ENCODE measurements at places on chromosomes 1 and 21.

GRCh38 chr1:67468066-67468718, 38.0 kb upstream of the SERBP1 start:
- no peak for DNase-seq

GRCh38 chr1:231049121-231049979, 9.3 kb upstream of the FAM89A start:
- no peak for DNase-seq

DNA sequence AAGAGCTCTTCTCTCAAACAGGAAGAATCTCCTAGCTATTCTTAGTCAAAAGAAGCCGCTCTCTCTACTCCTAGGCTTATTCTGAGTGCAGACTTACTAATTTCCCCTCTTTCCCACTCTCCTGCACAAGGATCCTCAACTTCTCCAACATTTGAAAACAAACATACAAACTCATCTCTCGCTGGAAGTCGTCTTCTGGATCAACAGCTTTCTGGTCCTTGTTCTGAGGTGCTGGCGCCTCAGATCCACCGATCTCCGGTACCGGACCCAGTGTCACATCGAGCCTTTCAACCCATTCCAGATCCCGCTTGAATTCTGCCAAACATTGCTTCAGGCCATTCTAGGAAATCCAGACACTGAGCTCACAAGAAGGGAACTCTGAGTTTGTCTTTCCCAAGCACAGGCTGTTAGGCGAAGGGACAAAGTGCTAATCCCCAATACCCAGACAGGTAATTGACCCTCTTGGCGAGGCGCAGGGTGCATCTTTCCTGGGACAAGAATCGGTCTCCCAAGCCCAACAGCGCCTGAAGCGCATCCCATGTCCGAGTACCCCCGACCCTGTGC, 696 bp downstream of the EBNA1BP2 start:
- no peak for DNase-seq

DNA sequence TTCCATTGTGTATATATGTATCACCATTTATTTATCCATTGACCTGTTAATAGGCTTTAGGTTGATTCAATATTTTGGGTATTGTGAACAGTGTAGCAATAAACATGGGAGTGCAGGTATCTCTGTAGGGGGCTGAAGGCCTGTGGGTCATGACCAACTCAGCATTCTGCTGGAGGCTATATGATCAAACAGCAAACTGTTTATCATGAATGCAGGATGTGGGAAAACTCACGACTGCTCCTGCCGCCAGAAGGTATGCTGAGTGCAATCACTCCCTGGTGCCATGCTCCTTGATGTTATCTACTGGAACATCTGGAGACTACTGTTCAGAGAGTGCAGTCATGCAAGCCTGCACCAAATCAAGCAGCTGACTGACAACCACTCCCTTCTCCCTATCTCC, 275.2 kb downstream of the COL11A1 start:
- no peak for DNase-seq

DNA sequence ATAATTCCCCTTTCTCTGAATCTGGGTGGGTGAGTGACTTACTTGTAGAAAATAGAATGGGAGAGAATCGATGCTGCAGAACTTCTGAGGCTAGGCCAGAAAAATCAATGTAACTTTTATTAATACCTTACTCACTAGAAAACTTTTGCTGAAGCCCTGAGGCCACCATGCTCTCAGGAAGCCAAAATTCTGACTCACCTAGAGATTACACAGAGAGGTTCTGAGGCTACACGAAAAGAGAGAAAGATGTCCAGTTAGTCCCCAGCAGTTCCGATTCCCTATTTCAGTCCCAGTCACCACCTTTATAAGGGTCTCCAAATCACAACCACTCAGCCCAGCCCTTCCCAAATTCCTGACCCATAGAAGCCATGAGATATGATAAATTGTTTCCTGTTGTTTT, 135.2 kb downstream of the NTPCR start:
- no peak for DNase-seq

DNA sequence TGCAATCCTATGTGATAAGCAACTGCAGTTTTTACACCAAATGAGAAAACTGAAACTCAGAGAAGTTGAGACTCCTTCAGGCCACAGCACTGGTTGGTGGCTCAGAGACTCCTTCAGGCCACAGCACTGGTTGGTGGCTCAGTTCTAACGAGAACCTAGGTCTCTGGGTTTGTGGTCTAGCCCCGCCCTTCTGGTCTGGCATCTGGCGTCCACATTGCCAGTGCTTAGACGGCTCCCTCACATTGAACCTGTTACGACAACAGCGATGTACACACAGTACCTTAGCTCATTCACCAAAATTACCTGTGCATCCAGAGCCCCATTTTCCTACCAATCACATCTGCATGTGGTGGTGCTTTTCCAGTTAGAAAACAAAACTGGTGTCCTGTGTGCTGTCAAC, 66.1 kb downstream of the NID1 start:
- DNase-seq, result no peak

GRCh38 chr1:41699861-41700248, 215.4 kb upstream of the EDN2 start:
- DNase-seq, result no peak
